Dorsolateral prefrontal cortex (tissue), 122 donors: ENCODE measurements at places on chromosomes 3 and 15. TPM values are rescaled to one million over a fixed set of nuclear protein-coding genes. Genes with fewer than 3 reads are reported as not detected.

DNA sequence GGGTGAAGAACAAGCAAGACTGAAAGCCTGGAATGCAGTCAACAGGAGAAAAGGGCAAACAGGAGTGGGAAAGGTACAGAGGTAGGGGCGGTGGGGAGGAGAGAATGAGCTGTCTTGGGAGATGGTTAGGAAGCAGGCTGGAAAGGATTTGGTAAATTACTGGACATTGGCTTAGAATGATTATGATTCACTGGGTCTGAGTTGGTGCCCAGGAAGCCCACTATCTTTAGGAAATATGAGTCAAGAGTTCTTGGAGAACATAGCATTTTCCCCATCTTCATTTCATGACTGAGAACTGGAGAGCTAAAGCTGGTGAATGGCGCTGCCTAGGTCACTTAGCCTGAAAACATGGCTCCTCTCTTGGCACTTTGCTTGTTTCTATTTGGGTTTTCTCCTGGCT is 74.7 kb upstream of the C3orf80 start:
- DNase-seq = no peak

- no peak for DNase-seq
These were observed 306.4 kb downstream of the MAGI1 start for GRCh38 chr3:65732051-65732935.

Gene CPB1
- 3.0 TPM for total RNA-seq

DNA sequence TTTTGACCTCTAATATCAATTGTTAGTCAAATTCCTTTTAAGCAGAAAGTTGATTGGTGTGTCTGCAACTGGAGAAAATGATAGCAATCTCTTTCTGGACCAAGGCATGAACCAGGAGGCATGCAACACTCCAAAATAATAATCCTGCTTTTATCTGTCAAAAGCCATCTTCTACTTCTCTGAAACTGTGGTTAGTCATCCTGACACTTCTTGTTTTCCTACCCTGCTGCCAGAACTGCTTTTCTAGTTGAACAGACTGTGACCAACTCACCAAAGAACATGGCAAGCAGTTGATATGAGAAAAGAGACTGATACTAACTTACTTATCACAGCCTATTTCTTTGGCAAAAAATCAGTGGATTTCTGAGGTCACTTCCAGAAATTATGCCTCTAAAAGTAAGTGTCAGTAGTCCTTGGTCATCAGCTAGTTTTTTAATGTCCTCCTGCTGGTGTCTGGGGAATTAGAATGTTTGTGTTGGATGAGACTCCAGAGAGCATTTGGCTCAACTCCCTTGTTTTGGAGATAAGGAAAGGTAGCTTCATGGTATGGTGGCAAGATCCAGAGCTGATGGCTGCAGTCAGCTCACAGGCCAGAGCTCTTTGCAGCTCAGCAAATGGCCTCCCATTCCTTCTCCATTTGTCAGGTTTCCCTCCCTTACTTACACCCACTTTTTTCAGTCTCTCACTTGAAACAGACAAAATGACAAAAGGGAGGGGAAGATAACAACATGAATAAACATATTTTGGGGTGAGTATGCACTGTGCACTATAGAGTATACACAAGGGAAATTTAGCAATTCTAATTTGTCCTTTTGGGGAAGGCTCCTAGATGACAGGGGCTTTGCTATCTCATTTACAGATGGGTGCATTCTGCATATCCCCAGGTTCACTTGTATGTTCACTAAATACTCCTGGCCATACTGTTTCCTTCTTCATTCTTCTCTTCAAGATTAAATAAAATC is 7.0 kb downstream of the CRYGS start:
- DNase-seq = no peak

DNA sequence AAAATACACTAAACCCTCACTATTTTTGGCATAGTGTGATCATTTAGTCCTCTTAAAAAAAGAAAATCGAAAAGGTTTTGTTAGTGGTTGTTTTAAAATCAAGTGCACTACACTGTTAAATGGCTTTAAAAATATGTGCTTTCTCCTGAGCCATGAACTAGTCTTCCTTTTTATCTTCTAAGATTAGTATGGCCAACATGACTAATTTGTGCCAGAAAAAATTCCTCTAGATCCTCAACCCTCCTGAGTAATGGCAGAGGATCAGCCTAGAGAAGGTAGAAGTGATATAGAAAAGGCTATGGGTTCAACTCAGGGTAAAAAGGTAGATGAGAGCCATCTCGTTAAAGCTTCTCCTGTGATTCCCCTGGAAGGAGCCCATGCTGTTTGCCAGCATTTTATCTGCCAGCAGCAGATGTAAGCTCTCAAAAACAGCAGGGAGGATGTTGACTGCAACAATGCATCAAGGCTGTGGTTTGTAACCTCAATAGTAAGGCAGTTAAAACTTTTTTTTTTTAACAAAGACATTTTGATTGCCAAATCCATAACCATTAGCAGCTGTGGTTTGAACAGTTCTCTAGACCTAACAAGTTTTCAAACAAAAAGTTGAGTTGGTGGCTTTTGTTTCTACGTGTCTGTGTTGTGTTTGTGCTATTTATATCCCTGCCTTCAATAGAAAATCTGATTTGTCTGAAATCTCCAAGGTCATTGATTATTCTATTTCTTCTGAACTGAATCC is 30.2 kb upstream of the ZNF609 start:
- no peak for DNase-seq

DNA sequence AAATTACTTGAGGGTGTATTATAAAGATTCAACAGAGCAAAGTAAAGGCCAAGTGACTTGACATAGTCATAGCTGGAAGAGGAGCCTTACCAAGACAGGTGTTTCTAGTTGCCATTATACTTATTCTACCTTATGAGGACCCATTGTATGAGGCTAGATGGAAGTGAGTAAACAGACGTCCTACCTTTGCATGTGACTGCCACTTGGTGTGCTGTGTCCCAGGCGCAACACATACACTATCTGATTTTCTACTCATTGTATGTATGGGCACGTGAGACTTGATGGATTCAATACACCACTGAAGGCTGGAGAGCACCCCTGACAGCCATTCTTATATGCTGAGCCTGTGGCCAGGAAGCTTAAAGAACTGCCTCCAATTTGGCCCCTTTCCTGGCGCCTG is 40.5 kb downstream of the BOC start:
- DNase-seq = no peak

GRCh38 chr15:51861557-51862359 is 32.3 kb downstream of the TMOD3 start:
- DNase-seq = no peak

Gene MITF
- total RNA-seq = 10.9 TPM
